ENCODE measurements at places on chromosomes 6 and 20.
A peak's percentile ranks its signal among the peaks of the same experiment; 100 is the strongest.

GRCh38 chr20:25408890-25409289, 1.4 kb downstream of the GINS1 start:
- no peak for DNase-seq

GRCh38 chr20:49430320-49430719, 52.1 kb downstream of the KCNB1 start:
- no peak for DNase-seq

DNA sequence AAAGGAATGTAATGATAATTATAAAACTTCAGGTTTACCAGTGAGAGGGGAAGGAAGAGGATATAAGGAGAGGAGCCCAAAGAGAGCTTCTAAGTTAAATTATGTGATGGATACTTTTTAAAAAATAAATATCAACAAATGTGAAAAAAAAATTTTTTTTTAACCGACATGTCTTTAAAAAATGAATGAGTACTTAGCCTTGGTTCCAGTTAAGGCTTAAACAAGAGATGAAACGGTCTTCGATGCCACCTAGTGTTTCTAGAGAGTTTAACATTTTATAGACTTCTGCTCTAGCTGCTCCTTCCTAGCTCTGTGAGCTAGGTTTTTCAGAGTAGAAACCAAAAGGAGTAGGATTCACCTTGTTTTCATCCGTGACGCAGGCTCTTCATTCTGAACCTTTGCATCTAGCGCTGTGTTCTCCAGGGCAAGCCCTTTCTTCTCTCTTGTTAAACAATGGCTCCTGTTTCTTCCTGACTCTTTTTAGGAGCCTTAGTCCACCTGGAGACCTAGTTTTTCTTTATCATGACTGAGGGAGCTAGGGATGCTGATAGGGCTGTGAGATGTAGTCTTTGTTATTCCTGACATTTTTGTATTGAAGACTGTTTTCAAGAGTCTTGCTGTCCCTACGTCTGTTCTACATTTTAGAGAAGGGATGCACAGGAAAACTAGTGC, 42.4 kb upstream of the GNRH2 start:
- peak; percentile 83 for DNase-seq

GRCh38 chr6:113500221-113500620, 356.9 kb upstream of the MARCKS start:
- no peak for DNase-seq

DNA sequence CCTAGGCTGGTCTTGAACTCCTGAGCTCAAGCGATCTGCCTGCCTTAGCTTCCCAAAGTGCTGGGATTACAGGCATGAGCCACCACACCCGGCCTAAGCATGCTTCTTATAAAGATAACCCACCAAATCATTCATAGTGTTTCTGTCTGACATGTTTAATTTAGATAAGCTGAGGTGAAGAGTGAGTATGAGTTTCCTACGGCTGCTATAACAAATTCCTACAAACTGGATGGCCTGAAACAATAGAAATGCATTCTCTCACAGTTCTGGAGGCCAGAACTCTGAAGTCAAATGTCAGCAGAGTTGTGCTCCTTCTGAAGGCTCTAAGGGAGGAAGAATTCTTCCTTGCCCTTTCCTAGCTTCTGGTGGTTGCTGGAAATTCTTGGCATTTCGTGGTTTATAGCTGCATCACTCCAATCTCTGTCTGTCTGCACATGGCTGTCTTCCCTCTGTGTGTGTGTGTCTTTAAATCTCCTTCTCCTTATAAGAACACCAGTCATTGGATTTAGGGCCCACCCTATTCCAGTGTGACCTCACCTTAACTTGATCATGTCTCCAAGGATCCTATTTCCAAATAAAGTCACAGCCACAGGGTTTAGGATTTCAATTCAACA, 29.9 kb downstream of the MAPK13 start:
- DNase-seq = no peak

DNA sequence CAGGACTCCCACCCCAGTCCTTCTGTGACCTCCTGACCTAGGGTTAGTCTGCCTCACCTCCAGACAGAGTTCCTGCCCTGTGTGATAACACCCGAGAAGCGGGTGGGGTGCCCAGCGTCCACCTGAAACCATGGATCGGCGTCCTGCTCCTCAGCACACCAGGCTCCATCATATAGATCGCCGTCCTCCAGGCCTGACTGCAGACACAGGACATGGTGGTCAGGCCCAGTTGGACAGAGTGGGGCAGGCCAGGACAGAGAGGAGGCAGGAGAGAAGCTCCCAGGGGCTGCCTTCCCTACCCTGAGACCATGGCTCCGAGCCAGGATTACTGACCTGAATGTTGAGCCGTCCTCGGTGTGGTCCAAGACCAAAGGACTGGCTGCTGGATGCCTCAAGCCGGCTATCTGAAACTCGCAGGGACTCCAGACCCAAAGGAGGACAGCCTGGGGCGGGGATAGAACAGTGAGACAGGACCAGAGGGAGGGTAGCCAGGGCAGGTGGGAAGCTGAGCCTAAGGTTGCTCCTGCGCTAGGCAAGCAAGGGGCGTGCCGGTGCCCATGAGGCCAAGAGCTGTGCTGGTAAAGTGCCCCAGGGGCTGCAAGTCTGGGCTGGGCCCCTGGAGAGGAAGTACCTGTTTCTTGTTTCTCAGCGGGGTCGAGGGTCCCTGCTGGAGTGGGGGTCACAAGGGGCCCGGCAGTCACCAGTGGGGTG, 2.2 kb downstream of the CPXM1 start:
- no peak for DNase-seq

DNA sequence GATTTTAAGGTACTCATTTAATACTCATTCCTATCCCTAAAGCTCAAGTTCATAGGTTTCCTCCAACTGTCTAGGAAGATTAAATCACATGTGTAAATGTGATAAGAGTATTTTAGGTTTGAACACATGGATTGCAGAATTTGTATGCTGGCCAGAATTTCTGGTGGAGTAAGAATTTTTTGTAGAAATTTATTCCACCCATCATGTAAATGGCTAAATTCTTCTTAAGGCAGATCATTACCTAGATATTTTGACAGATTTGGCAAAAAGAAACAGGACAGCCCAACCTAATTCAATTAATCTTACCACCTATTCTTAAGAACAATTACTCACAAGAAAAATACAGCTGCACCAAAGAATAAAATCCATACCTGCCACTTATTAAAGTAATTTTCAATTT, 261.6 kb downstream of the GRIK2 start:
- DNase-seq = no peak

GRCh38 chr20:17625246-17626051, 55.6 kb downstream of the DSTN start:
- no peak for DNase-seq

DNA sequence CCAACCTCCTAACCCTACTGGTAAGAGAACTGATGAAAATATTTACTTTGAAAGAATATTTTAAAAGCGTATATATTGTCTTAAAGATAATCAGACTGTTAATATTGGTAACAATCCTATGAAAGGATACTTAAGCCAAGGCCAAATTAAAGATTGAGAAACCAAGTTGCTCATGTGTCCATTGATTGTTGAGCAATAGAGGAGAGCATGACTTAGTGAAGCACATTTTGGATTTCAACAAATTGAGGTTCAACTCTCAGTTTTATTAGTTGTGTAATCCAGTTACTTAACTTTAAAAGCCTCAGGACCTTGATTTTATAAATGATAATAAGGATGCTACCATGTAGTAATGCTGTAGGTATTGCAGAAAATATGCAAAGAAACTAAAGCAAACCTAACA, 56.8 kb downstream of the PRL start:
- DNase-seq = no peak

DNA sequence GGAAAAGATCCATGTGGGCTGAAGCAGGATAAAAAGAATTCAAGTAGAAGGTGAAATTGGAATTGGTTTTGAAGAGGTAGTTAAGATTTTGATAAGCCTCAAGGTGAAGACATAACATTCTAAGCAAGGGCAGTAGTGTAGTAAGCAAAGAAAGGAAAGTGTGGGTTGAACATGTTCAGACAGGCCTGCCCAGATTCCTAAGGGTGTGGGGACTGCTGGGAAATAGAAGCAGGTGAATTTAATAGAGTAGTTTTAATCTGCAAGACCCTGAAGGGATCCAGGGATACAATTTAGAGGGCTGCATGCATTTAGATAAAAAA, 19.1 kb downstream of the TAB2 start:
- DNase-seq = no peak

GRCh38 chr6:132190097-132190814, 211.0 kb downstream of the MOXD1 start:
- DNase-seq = peak; percentile 56

DNA sequence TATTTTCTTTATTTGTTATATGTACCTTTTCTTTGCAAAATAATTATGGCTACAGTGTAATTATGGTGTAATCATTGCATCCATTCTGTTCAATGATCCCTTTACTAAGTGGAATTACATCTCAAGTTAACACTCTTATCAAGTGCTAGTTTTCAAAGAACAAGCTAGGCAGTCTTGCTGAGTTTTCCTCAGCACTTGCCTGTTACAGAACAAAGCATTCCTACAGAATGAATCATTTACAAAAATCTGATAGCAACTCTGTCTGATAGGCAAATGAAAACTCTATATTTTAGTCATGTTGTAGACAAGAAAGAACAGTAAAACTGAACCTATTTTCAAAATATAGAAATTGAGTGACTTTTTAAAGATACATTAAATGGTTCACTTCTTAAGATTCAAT, 109.8 kb upstream of the POU3F2 start:
- DNase-seq = peak; percentile 24

DNA sequence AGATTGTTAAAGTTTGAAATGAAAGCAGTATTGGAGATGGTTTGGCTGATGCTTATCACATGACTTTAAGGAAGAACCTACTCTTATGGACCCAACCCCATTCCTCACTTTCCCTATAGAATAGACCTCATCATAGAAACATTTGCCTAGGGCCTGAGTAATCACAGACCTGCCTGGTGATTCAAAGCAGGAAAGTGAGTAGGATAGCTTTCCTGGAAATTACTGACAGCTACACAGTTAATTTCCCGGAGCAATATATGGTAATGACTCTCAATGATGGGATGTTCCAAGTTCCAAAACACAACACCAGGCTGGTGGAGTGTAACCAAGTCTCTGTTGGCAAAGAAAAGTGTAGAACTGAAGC, 233.8 kb downstream of the SIM1 start:
- no peak for DNase-seq

DNA sequence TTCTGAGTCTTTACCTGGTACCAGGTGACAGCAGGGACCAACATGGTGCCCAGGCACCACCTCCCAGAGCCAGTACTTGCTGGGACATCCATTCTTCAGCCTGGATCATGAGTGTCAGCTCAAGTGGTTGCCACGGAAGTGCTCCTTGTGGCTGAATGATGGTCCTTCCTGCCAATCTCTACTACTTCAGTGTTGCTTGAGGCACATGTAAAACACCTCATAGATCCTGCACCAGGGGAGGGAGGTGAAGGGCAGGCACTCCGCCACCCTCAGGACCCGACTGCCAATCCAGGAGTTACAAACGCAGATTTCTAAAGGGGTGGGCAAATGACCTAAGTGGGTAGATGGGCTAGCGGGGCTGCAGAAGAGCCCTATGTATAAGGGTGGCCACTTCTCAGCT, 226.0 kb downstream of the PREX1 start:
- no peak for DNase-seq

- peak; percentile 78 for DNase-seq
Observed at GRCh38 chr6:167485186-167485978, 160.5 kb downstream of the TTLL2 start.

DNA sequence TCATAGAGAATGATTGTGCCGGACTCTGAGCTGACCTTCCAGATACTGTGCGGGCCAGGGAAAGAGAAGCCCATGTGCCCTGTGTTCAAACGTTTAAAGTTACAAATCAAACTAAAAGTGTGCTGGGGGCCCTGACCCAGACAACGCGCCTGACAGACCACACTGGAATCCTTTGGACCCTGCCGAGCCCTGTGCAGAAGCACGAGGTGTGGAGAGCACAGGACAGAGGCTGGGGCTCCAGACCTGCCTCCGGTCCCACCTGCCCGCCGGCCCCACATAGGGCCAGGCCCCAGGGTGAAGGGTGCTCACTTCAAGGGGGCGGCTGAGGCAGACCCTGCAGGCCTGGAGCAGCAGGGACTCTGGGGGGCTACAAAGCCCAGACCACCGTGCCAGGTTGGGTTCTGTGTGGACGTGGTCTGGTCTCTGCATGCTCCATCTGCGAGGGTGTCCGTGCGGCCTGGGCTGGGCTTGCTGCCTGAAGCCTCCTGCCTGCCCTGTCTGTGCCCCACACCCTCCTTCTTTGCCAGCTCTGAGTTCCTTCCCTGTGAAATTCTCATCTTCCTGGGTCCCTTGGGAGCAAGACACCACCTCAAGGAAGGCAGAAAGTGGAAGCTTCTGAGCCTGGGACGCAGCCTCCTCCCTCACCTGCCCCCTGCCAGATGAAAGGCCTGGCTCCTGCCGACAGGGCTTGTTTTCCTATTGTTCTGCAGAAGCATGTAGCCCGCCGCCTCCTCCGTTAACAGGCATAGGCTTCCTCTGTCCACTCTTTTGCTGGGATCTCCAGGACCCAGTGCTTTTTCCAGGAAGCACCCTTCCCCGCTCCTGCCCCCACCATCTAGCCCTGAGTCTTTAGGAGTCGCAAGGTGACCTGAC, 186.2 kb downstream of the ERMARD start:
- no peak for DNase-seq

DNA sequence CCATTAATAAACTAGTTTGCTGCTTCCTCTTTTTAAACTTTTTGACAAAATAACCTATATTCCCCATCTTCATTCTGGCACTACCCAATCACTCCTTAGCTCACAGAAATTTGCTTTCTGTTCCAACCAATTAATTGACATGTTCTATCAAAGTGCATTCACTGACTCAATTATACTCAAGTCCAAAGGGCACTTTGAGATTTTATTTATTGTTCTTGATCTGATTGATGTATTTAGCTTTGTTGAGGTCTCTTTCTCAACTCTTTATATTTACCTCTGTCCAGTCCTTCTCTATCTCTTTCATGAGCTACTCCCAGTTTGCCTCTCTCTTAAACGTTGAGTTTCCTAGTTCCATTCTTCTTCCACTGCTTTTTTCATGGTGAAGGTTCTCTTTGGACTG, 104.4 kb upstream of the TENT5A start:
- no peak for DNase-seq

- no peak for DNase-seq
Observed at GRCh38 chr6:11828262-11828870, 49.8 kb upstream of the ADTRP start.

DNA sequence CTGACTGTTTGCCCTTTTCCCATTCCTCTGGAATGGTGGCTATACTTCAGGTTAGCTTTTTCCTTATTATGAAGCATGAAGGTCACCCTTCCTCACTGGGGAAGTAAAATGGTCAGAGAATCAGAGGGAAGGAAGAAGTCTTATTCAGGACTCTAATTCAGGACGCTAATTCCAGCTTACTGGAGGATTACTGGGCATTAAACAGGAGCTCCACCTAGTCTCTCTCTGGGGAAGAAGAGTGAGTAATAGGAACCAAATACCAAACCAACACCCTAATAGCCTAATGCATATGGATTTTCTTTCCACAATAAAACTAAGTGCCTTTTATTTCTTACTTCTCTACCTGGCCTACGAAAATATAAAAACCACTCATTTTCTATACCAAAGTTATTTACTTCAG, 10.1 kb downstream of the CRISP1 start:
- DNase-seq = no peak

DNA sequence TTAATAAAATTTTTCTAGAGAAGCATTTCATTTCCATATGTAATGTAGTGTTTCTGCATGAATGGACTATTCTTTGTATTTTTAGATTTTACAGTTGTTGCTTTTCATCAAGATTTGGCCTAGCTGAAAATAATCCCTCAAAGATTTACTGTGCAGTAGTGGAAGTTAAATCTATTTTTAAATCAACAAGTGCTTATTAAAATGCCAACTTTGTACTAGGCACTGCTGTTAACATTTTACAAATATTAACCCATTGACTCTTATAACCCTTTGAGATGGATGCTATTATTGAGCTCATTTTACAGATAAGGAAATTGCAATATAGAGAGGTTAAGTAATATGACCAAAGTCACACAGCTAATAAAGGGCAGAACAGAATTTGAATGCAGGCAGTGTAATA, 274.5 kb downstream of the NKAIN2 start:
- no peak for DNase-seq
